D721Med (cell line): ENCODE measurements at places on chromosomes 2 and 18.

DNA sequence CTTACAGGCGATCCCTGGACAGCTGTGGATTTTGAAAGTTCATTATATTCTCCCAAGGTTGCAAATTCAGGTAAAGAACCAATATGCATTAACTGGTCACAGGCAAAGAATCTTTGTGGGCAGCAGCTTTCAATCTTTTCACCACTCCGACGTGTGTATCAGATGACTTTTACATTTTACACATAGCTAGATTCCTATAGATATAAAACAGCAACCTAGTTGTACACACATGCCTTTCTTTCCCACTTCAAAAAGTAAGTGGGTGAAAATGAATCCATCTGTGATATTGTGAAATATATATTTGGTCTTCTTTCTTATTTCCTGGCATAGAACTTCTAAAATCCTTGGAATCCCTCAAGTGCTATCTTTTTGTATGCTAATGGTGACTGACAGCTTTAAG, 72.5 kb downstream of the SCG2 start:
- DNase-seq: no peak

GRCh38 chr18:75199327-75199726, 9.6 kb downstream of the PTGR3 start:
- DNase-seq: no peak

- DNase-seq: no peak
Observed at GRCh38 chr18:74074668-74075564, 72.7 kb downstream of the FBXO15 start.

- no peak for DNase-seq
Observed at GRCh38 chr2:31079665-31080064, 58.6 kb downstream of the GALNT14 start.

DNA sequence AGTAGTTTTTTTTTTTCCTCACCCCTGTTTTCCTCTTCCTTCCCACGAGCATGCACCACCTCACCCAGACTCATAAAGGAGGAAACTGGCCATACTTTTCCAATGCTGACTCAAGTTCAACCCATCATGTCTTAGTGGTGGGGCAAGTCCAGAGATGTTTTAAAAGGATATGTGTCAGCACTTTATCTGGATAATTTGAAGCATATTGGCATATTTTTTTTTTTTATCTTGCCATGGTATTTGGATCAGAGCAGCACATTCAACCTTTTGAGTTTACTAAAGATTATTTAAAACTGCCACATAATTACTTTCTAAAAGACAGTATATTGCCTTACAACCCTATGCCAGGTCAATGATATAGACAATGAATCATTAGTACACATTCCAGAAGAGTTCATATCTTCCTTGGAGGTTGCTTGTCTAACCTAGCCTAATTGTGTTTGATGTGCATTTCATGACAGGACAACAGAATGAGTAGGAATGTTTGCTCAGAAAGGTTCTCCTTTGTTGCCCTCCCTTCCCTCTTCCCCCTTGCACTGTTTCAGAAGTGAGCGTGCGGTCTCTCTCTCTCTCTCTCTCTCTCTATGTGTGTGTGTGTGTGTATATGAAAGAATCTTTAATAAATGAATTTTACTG, 950.7 kb upstream of the FAM98A start:
- no peak for DNase-seq

DNA sequence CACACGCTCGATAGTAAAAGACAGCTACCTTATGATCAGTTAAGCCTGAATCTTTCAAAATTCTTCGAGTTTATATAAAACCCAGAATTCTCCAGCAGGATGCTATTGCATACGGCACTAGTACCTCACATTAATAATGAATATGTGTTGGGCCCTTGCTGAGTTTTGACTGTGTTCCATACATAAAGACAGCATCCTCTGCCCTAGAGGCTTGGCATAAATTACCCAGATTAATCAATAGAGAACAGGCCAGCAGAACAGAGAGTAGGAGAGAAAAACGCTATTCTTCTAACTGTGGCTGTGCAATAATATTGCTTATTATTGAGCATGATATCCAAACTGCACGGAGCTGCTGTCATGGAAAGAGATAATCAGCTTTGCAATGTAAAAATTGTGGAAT, 194.3 kb downstream of the SOX11 start:
- no peak for DNase-seq

DNA sequence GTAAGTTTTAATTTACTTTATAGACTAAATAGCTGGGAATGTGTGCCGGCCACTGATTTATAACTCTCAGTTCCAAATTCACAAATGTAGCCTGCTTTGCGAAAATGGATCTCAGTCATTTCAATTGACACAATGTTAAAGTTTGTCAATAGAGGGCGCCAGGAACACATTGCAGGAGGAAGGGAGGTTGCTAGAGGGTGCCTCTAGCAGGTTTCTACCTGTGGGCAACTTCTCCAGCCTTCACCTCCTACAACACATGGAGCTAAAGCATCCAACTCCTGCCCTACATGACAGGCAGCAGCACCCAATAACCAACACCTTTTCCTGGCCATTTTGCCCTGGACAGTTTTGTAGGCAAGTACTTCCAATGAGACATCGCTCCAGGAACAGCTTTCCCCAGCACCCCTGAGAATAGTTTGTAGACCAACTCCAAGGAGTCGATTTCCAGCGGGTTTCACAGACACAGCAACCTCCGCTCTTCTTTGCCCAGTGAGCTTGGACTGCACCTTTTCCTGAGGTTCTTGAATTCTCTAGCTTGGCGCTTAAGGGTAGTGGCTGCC, 784.8 kb upstream of the CDH2 start:
- DNase-seq: no peak

DNA sequence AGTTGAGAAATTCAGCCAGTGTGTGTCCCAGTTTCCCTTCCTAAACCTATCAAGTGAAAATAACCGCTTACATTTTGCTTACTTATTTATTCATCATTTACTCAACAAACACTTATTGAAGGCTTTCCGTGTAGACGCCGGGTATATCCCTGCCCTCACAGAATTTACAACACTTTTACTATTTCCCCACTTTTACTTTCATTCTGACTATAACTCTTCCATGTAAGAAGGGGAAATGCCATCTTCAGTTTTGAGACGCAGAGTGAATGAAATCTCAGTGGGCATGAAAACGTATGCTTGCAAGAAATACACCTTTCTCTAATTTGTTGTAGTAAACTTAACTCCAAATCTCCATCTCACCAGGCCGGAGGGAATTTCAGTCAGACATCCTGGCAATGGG, 251.0 kb upstream of the CHAC2 start:
- DNase-seq: no peak

- no peak for DNase-seq
Observed at GRCh38 chr2:190744041-190744440, 95.2 kb downstream of the NAB1 start.

DNA sequence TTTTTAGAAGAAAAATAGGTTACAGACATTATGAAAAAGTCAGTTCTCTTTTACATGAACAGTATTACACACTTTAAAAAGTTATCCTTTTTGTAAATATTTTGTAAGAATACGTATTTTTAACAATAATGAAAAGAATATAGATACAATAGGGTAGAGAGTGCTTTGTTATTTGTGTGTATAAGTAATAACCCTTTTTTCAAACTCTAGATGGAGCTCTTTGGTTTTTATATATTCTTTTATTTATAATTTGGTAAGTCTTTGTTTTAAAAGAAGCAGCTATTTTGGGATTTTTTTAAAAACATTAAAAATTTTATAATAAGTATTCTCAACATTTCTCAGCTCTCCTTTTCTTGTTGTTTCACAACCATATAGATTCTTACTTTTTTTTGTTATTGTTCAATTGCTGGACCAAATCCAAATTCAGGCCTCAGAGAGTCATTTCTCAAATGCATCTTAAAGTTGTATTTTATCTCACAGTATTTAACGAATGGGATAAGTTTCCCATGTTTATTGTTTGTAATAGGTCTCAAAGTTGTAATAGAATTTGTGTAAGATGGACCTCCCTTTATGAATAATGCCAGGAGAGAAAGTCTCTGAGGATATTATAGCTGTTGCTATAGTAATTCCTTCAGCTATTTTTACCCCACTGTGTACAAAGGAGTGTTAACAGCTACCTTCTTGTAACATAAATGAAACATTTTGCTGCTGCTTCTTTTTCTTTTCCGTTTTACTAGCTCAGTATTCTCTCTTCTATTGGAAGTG, 46.4 kb downstream of the ACYP2 start:
- DNase-seq: no peak

DNA sequence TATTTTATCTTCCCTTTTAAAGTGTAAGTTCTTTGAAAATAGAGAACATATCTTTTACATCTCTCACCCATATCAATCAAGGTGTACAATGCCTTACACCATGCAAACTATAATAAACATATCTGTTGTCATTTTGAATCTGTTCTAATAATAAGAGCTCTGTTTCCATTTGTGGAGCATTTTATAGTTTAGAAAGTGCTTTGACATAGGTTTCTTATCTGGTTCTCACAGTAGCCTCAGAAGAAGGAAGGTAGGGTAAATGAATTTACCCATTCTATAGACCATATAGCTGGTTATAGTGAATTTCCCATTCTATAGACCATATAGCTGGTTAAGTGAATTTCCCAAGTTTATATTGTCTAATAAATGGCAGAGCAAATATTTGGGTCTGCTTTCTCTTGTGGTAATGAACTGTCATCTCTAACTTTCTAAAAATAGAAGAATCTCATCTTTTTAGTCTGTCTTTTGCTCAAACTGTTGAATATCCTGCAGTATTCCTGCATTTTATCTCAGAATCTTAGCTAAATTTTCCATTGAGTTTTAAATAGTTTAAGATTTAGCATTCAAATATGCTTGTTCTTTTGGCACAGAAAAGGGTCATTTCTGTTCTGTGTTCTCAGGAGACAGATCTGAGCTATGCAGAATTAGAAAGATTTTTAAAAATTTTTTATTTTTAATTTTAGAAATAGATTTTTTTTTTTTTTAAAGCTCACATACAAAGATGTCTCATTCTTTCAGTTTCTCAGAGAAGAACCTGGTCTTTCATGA, 80.7 kb upstream of the STON1 start:
- DNase-seq: no peak

- no peak for DNase-seq
Observed at GRCh38 chr2:128867936-128868636, 549.4 kb upstream of the HS6ST1 start.

GRCh38 chr2:129165006-129165405, 814.5 kb upstream of the RAB6C start:
- DNase-seq: no peak

DNA sequence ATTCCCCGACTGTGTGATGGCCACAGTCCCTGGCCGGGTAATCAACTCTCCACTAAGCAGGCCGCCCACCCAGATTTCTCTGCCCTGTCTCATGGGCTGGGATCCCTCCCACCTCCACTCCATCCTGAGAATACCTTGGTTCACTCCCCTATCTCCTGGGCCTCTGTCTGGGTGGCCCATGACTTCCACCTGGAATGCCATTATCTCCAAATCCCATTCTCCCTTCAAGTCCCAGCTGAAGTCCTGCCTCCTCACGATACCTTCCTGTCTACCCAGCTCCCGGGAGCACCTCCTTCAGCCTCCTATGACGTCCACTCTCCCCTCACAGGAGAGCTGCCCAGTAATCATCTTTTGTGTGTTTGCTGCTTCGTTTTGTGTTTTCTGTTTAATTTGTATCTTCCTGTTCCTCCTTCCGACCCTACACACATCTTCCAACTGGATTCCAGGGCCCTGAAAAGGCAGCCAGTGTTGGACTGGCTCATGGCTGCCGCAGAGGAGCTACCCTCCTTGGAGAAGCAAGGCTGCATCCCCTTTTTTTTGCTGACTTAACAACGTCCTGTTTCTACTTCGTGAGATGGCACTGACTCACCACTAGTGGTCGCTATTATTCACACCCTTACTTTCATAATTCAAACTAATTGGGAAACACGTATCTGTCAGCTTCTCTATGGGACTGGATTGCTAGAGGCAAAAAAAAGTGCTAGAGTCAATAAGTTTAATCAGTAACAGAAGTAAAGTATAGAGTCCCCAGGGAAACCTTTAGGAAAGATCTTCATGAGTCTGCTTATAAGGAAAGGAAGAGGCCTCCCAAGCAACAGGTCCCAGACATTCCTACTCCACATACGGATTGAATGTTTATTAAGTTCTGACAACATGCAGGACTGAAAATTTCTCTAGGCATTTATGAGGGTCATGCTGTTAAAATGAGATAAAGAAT, 171.9 kb upstream of the GATA6 start:
- DNase-seq: no peak
